ENCODE measurements at places on chromosomes 2 and 18.

DNA sequence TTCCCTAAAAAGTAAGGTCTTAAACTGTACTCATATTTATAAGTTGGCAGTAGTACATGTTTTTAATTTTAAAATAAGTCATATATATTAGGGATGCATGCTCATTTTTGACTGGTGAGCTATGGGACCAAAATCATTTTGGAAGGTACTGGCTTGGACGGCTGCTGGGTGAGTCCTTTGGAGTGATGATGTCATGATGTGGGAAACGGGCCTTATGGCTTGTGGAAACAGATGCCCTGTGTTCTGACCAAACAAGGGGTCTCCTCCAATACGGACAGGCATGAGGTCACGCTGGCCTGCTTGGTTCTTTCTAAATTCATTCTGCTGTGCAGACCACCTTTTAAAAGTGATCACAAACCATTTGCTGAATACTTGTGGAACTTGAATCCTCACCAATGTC is 109.2 kb upstream of the MGAT5 start:
- no peak for DNase-seq

- DNase-seq = no peak
These were observed 179.0 kb downstream of the BARD1 start for GRCh38 chr2:214630402-214631045.

DNA sequence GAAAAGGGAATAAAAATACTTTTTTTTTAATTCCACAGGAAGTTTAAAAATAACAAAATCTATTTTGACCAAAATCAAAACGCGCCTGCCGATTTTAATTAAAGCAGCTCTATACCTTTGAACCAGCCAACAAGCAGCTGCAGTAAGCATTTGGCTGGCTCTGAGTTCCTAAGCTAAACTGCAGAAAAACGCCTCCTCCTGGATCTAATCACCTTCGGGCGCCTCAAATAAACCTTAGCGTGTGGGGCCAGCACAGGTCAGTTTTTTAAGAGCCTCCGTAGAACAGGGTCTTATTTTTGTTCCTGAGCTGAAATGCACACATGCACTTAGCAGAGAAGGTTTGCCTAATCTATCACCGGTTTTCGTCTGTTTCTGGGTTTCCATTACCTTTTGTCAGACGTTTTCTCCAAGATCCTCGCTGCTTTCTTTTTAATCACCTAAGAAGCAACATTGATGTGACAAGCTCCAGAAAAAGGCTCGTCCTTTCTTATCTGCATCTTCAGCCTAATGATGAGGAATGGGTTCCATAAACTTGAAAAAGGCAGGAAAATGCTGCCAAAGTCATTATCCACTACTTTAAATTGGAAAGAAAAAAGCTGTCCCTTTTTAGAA is 64.7 kb upstream of the HNRNPA3 start:
- no peak for DNase-seq

GRCh38 chr2:169705927-169706326 is 11.7 kb downstream of the PHOSPHO2 start:
- no peak for DNase-seq

- no peak for DNase-seq
These were observed 73.2 kb downstream of the MBP start for GRCh38 chr18:77059294-77059916.

GRCh38 chr2:161160226-161161073 is at the start of gene TANK:
Gene TANK, plus strand, starts transcription at chr2:161160428. Its CDS starts 19,235 bp downstream, at chr2:161179663.
- DNase-seq = peak; percentile 77

DNA sequence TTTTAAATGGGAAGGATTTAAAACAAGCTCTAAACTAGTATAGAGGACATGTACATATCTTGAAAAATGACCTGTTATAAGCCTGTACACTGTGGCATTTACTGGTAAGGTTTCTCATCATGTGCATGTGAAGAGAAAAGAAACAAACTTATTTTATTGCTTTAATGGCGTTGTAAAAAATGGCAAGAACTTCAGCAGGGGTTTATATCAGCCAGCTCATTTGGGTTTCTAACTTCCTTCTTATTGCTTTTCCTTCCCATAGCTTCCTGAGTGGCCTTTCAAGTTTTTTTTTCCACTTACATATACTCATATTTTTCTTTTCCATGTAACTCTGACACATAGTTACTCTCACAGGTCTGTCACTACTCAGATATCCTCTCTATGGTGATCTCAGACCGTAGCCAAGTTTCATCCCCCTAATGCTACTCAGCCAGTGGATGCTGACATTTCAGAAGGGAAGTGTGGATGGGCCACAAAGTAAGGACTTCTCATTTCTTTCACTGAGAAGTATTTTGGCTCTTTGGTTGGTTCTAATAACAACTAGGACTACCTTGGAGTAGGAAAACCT is 198.2 kb downstream of the PARD3B start:
- DNase-seq = no peak

- DNase-seq = no peak
These were observed 5.7 kb downstream of the SMC6 start for GRCh38 chr2:17747684-17748452.

- DNase-seq = no peak
These were observed 596.9 kb downstream of the NYAP2 start for GRCh38 chr2:225996462-225996828.

DNA sequence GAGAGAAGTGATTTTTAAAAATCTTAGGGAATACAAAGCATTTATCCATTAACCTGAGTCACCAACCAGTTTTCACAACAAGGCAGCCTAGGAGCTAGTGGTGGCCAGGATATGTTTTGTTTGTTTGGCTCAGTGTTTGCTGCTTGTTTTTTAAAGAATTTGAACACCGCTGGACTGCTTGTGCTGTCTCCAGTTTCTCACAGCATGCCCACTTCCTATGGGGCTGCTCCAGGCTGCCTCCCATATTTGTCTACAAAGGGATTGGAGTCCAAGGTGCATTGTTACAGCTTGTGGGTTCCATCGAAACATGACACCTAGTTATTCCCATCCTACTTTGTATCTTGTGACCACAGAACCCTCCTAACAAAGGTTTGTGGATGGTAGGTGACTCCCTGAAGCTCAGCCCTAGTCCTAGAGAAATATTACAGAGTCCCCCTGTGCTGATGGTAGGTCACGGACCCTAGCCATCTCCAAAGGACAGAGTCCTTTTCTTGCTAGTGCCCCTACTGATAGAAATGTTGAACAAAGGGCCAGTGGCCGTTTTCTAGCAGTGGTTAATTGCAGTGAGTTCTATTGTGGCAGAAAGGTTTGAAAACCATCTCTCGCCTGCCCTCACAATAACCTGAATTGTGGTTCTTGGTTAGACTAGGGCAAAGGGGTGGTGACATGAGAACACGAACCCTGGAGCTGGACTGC is 23.2 kb downstream of the GPR39 start:
- DNase-seq = no peak

DNA sequence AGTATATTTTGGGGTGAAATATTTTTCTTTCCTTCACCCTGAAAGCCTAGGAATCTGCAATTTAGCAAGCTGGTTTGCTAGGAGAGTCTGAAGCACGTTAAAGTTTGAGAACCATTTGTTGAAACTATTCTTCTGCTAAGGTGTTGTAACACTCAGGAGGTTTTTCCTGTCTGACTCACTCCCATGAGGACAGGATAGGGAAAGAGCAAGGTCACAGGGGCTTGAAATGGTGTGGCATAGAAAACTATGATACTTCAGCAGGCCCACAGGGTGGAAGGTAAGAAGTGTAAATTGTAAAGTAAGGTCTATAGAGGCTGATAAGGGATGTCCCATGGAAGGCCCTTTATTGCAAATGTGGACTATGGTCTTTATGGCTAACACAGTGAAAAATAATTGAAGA is 177.7 kb upstream of the ZC3H15 start:
- no peak for DNase-seq

DNA sequence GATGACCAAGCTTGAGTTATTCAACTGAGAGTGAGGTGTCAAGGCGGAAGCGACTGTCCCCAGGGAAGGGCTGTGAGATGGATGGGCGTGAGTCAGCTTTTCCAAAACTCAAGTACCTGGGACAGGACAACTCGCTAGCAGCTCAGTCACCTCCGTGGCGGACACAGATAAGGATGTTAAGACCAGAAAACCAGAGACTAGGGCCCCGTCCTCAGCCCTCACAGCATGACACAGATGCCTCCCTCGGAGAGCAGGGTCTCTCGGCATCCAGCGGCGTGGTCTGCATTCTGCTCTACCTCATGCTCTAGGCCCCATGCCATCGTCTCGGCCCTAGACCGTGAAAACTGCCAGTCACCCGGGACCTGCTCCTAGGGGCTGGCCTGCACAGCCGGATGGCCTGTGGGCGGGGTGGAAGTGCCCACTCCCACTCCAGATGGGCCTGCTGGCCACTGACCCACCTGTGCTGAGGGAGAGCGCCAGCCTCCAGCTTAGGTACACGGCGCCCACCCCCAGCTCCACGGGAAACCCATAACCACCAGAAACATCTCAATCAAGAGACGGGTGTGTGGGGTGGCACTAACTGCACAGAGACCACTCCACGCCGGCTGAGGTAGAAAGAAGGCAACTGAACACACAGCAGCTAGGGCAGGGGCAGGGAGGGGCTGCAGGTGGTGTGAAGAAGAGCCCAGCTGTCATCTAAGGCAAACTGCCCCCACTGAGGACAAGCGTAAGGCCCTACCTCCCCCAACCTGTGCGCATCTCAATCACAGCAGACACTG is 39.8 kb downstream of the ANO7 start:
- DNase-seq = no peak

- DNase-seq = no peak
These were observed 339.8 kb downstream of the CYP26B1 start for GRCh38 chr2:71807581-71808451.

DNA sequence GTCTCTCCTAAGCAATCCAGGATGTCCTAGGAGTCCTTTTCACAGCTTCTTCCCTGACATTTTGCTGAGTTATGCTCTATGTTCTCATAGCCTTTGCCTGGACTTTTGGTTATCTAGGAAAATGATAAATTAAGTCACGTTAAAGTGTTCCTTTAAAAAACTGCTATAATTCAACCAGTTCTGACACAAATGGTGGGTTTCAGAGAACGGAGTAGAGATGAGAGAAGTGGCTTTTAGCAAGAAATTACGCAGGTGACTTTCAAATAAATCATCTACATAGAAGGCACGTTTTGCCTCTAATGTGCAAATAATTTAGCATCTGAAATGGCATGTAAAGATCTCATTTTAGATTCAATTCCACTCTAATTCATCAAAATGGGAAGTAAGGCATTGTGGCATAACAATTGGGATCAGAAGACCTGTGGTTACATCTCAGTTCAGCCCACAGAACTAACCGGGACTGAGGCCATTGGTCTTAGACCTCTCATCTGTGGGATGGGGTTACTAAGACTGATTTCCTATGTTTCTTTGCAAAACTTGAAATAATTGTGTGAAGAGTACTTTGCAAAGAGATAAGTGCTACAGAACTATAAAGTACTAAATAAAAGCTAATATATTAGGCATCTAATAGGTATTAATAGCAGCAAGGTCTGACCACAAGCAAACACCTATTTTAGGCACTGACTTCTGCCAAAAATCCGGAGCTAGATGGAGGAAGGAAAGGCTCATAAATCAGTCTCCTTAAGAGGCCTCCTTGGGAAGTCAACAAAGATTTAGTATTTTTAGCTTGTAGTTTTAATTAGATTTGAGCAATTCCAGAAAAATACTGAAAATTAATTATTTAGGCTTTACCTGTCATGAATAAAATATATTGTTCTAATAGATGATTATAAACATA is 211.4 kb downstream of the PIEZO2 start:
- no peak for DNase-seq

- no peak for DNase-seq
These were observed 119.1 kb downstream of the BMPR2 start for GRCh38 chr2:202495230-202495604.

DNA sequence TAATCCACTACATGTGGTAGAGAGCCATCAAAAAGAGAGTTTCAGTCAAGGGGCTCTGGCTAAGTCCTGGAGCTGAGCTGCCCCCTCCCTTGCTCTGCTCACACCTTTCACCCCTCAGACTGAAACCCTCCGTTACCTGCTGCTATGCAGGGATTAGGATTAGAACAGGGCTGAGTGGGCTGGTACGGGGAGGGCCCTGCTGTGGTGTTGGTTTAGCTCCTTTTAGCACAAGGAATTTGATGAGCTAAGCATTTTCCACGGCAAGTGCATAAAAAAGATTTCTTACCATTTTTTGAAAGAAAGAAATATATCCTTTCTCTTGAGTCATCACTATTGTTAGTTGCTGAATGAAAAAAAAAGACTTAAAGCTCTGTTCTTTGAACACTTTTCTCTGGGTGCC is 46.3 kb downstream of the TCF7L1 start:
- DNase-seq = no peak

GRCh38 chr2:62176801-62177200 is 19.1 kb upstream of the B3GNT2 start:
- DNase-seq = no peak

All from stimulated activated CD4-positive, alpha-beta T cell treated with anti-CD3 and anti-CD28 coated beads, Interleukin-2, amount 100 ng/mL, for 4 hours (primary cell).